GM06990 (cell line): ENCODE measurements at places on chromosomes 2 and 18.

DNA sequence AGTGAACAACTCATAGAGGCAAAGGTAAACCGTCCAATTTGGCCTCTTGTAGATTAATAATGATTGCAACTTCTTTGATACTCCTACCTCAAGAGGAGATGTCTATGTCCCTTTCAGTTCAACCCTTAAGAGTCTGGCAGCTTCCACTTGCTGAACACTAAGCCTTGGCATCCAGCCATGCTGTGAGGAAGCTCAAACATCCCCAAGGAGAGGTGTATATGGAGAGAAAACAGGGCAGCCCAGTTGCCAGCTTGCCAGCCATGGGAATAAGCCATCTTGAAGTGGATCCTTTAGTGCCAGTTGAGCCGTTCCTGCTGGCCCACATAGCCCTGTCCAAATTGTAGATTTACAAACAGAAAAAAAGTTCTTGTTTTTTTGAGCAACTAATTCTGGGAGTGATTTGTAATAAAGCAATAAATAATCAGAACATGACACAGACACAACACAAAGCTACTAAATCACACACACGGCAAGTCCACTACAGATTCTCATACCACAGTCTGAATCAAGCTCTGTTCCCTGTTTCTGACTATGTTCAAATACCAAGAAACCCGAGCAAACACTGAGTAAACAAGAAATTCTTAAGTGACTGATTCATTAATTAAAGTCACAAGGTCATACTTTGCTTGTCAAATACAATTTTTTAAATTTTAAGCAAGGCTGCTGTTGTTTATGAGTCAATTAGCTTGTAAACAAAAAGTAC, 96.1 kb downstream of the PID1 start:
- DNase-seq: no peak

DNA sequence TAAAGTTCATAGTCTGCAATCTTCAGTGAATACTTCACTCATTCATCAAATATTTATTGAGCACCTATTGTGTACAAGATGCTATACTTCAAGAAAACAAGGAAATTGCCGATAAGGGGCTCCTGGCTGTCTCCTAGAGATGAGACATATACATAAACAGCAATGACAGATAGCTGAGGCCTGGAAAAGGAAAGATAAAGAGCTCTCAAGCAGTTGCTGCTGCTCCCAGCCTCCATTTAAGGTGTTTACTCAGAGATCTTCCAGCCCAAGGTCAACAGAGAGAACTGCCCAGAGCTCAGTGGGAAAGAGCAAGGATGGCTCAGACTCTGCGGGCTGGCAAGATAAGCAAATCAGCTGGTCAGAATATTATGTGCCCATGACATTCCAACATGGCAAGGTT, 3.3 kb upstream of the SLC14A2 start:
- DNase-seq: no peak

DNA sequence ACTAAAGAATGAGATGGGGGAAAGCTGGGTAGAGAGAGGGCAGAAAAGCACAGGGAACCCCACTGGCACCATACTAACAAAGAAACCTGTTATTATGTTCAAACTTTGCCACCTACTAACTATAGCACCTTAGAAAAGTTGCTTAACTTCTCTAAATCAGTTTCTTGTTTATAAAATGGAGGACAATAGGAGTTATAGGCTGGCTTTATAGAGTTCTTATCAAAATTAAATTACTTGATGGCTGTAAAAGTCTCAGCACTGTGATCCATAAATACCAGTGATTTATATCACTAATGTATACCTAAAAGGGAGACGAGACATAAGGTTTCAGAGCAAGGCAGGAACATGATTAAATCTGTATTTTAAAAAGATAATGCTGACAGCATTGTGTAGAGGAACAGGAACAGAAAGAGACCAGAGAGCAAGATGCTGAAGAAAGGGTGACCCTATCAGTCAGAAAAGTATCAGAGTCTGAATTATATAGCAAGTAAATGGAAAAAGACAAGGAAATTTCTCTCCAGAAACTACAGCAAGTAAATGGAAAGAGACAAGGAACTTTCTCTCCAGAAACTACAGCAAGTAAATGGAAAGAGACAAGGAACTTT, 29.1 kb downstream of the PRKD3 start:
- DNase-seq: no peak

DNA sequence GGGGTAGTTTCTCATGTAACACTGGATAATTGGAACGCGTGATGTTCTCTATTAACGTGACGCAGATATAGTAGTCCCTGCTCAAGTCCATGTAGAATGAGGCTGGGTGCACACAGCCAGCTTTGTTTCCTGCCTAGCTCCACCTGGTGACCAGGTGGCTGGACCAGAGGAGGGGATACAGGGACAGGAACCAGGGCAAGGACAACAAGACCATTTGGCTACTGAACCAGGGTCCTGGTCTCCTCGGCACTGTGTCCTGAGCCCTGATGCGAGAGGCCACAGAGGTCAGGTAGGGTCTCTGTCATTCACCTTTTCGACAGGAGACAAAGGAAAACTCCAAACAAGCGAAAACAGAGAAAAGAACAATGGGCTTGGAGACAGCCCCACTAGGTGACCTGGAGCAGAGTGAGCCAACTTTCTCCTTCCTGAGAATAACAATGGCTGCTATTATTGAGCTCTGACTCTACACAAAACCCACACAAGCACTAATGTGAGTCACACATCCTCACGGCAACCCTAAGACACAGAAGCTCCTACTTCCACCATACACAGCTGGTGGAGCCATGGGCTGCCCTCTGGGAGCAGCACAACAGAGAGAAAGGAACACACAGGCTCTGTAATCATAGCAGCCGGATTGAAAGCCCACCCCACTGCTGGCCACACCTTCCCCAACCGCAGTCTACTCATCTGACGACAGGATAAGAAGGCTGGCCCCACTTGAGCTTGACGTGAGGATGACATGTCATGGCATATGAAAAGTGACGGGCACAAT, 67.3 kb upstream of the TEX51 start:
- no peak for DNase-seq

DNA sequence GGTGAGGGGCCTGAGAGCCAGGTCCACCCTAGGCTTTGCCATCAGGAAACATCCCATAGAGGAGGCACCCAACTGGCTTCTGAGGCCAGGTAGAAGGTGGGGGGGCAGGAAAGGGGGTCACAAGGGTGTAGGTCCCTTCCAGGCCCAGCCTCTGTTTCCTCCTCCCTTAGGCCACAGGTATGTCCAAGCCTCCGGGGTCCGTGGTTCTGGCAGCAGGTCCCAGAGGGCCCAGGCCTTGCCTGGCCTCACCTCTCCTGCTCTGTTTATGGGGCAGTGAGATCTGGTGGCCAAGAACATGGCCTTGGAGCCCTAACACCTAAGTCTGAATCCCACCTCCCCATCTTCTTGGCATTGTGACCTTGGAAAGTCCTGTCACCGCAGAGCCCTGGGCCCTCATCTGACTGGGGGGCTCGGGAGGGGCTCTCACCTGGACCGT, 21.6 kb upstream of the GPR17 start:
- DNase-seq: no peak

GRCh38 chr2:231181860-231182512, 16.4 kb upstream of the ARMC9 start:
- DNase-seq: peak; percentile 74

DNA sequence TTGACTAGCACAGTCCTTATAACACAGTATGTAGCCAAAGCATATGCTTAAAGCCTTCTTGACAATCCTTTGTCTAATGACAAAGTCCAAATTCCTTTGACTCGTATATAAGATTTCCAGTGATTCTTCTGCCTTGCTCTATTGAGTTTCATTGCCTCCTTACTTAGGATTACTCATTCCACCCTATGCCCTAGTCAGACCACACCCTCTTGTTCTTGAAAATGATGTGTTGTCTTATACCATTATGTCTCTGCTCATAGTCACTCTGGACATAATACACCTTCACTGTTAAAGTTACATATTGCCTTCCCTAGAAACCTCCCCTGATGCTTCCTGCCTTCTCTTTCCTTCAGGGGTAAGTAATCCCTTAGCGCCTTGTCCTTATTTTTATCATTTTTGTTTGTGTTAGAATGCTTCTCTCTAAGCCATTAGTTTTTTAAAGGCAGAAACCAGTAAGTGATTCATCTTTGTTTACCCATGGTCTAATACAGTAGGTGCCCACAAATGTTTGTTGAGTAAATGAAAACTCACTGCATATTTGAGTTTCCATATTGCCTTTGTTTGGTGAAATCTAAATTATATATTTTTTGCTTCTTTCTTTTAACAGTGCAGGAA, 19.3 kb downstream of the GPD2 start:
- no peak for DNase-seq

DNA sequence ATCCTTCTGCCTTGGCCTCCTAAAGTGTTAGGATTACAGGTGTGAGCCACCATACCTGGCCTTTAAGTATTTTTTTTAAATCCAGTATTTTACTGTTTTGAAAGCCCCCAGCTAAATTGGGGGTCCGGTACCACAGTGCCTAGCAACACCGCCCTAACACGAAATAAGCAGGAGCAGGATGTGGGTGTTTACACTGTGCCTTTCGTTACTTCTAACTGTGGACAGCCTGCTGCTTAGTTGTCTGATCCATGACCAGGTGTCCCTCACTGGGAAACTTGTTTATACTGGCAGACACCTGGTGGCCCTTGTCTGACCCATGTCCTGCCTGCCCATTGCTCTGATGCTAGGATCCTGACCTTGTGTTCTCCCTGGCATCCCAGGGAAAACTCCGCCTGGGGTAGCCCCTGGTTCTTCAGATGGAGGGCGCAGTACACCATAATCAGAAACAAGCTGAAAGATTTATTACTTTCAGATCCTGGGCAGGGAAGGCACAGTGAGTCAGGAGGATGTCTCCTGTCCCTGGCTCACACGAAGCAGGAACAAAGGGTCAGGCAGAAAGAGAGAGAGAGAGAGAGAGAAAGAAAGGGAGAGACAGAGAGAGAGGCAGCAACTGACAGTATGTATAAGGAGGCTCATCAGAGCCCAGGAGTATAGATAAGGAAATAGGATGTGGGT, 55.7 kb downstream of the NCAPH start:
- no peak for DNase-seq

- no peak for DNase-seq
These were observed 932.3 kb upstream of the ACVR2A start for GRCh38 chr2:146912536-146912935.

DNA sequence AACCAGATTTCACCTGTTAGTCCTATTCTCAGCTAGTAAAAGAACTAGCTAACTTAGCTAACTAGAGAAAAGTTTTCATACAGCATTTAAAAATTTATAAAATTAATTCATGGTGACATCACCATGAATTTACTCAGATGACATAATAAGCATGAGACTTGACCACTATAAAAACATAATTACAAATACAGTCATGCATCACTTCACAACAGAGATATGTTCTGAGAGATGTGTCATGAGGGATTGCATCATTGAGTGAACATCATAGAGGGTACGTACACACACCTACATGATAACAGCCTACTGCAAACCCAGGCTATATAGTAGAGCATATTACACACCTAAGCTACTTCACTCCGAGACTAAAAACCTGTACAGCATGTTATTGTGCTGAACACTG, 481.3 kb upstream of the CHAC2 start:
- DNase-seq: no peak

- DNase-seq: no peak
These were observed 106.9 kb downstream of the FARSB start for GRCh38 chr2:222548992-222549391.
